Effector memory CD8-positive, alpha-beta T cell (primary cell): ENCODE measurements at places on chromosomes 16 and 17.
A peak's percentile ranks its signal among the peaks of the same experiment; 100 is the strongest.

DNA sequence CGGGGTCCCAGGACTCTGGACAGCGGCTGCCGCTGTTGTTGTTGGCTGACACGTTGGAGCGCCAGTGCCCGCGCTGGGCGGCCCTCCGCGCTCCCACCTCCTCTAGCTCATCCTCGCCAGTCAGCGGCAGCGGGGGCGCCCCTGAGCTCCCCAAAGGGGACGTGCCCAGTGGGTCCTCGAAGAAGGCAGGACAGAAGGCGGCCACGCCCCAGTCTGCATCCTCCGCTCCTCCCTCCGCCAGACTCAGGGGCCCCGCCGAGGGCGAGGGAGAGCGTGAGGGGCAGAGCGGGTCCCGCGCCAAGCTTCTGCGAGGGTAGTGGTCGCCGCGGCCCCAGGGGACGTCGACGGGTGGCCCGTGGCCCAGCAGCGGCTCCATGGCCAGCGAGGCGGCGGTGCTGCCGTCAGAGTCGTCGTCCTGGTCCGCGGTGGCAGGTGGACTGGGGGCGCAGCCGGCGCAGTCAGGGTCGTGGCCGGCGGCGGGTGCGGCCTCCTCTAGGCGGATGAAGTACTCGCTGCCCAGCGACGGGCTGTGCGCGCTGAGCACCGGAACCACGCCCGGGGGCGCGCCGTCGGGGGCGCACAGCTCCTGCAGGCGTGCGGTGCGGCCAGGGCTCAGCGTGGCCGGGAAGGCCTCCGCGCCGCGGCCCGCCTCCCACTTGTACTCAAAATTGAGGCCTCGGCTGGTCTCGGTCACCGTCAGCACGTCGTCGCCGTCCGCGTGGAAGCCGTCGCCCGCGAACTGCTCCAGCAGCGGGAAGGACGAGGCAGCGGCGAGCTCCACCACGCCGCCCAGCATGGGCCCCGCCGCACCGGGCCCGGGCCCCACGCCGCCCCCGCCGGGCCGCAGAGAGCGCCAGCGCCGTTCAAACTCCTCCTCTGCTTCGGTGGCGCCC lies 43.2 kb upstream of the PVALEF start:
- no peak for DNase-seq

GRCh38 chr17:76136276-76137000 lies 4.6 kb downstream of the FOXJ1 start:
- DNase-seq, result no peak

DNA sequence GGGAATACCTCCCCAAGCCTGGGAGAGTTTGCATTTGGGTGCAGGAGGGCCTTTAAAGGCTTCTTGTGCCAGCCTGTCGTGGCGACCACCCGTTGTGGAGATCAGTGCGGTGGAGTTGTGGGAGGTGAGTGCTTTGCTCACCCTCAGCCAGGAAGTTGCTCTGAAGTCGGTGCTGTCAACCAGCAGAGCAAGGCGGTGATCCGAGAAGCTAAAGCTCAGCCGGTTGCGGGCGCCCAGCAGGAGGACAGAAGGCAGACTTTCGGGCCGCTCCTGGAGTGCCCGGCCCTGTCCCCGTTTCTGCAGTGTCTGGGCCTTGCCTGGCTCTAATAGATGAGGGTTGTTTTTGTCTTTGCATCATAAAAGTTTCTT lies 1.4 kb downstream of the UBE2I start:
- DNase-seq, result peak; percentile 36

DNA sequence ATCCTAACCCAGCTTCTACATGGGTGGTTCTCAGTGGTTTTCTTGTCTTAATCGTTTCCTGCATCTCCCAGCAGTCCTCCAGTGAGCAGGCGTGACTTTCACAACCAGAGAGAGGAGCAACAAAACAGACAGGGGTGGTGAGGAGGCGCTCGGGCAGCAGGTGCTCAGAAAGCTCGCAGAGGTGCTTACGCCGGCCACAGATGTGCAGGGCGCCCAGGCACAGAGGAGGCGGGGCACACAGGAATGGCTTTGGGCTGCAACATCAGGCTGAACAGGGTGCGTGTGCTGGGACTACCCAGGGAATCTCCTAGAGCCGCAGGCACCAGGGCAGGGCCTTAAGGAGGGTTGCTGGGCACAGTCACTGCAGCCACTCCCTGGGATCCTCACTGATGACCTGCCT lies 32.6 kb downstream of the KLHDC4 start:
- DNase-seq, result peak; percentile 15

DNA sequence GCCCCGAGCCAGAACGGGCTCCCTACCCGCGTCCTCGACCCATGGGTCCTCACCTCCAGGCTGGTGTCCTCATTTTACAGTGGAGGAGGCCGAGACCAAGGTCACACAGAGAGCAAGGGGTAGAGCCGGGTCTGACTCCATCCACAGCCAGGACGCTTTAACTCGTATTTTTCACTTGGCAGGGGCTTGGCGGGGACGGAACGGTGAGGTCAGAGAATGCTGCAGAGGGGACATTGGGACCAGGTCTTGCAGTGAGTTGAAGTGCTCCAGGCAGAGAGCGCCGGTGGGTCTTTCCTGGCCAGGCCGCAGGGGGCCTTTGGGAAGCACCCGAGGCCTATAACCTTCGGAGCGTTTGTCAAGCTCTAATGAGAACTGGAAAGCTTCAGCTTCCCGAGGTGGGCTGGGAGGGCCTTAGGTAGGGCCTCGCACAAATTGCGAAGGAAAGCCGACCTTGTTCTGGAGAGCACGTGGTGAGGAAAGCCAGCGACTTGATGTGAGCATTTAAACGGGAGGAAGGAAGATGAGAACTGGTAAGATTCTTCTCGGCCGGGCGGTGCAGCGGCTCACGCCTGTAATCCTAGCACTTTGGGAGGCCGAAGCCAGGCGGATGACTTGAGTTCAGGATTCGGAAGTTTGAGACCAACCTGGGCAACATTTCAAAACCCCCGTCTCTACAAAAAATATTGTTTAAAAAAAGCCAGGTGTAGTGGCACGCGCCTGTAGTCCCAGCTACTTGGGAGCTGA lies 908 bp upstream of the CLUH start:
- no peak for DNase-seq

- DNase-seq, result no peak
These were observed 765 bp downstream of the MYO18A start for GRCh38 chr17:29179232-29180033.

GRCh38 chr16:28192806-28193529 lies 18.8 kb downstream of the XPO6 start:
- peak; percentile 73 for DNase-seq

GRCh38 chr17:81210466-81210865 lies 12.3 kb downstream of the CEP131 start:
- no peak for DNase-seq

DNA sequence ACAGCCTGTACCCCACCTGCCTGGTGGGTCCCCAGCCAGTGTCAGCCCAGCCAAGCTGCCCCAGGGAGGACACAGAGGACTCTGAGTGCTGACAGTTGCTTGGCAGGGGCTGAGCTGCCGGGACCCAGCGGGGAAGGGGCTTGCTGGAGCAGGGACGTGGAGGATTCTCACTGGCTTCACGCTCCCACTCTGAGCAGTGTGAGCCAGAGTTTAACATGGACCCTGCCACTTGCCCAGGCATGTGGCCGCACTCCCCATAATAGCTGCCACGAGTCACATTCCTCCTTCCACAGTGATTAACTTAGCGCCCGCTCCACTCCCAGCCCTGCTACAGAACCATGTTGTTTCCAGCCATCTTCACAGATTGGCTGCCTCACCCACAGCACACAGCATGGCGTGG lies 31.2 kb downstream of the SREBF1 start:
- DNase-seq, result no peak
